GM12878 (cell line): ENCODE measurements at places on chromosomes 4 and X.

DNA sequence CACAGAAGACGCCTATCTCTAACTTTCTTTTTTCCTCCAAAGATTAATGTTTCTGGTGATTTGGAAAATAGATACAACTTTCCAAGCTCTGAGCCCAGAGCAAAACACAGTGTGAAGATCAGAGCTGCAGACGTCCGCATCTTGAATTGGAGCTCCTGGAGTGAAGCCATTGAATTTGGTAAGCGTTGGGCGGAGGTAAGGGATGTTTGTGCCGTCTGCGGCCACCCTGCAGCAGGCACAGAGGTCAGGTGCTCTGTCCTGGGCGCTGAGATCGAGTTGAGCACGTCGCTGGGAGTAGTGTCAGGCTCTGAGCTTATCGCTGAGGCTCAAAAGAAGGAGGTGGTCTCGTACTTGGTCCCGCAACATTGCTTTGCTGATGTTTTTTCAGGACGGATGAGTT, 31.8 kb downstream of the CSF2RA start:
- DNase-seq, result no peak
- no peak overlapping the region for H3K4me3 ChIP-seq
- H3K4me1 ChIP-seq, result no peaks in the 10 kb centered on the region

- no peaks in the 10 kb centered on the region for H3K27me3 ChIP-seq
- DNase-seq, result no peak
- no peaks in the 10 kb centered on the region for H3K4me1 ChIP-seq
- H3K4me3 ChIP-seq, result no peak overlapping the region
- H3K27ac ChIP-seq, result no peak overlapping the region
Measured at GRCh38 chr4:76429636-76430035, 5.4 kb upstream of the SHROOM3 start.

- H3K27ac ChIP-seq, result no peak overlapping the region
- H3K27me3 ChIP-seq, result no peaks in the 10 kb centered on the region
- no peak for DNase-seq
- H3K36me3 ChIP-seq, result no peaks in the 10 kb centered on the region
- no peaks in the 10 kb centered on the region for H3K4me1 ChIP-seq
Measured at GRCh38 chrX:31658360-31658759, 586.5 kb upstream of the FTHL17 start.

GRCh38 chr4:184447664-184448063, 26.7 kb downstream of the IRF2 start:
- H3K4me3 ChIP-seq, result no peak overlapping the region
- no peak for DNase-seq
- peaks cover 50% of the 10 kb centered on the region for H3K4me1 ChIP-seq

- peaks cover 7% of the 10 kb centered on the region; the same call in 1 of the 2 replicates for H3K36me3 ChIP-seq
- H3K27me3 ChIP-seq, result no peaks in the 10 kb centered on the region
- no peak for DNase-seq
Measured at GRCh38 chr4:40887764-40888131, 138.0 kb downstream of the NSUN7 start.

DNA sequence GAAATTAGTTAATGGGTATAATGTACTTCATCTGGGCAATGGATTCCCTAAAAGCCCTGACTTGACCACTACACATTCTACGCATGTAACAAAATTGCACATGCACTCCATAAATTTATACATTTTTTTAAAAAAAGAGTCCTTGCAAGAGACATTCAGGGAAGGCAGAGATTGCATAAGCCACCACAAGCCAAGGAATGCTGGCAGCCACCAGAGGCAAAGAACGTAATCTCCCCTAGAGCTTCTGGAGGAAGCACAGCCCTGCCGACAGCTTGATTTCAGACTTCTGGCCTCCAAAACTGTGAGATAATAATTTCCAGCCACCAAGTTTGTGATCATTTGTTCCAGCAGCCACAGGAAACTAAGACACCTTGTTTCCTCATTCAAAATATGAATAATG, 185.6 kb upstream of the GALNT7 start:
- no peak overlapping the region for H3K27ac ChIP-seq
- DNase-seq, result no peak
- H3K4me1 ChIP-seq, result no peaks in the 10 kb centered on the region
- no peak overlapping the region for H3K4me3 ChIP-seq

GRCh38 chr4:2383760-2384159, 34.7 kb downstream of the ZFYVE28 start:
- H3K4me3 ChIP-seq, result no peak overlapping the region
- H3K4me1 ChIP-seq, result no peaks in the 10 kb centered on the region
- no peak overlapping the region for H3K27ac ChIP-seq

DNA sequence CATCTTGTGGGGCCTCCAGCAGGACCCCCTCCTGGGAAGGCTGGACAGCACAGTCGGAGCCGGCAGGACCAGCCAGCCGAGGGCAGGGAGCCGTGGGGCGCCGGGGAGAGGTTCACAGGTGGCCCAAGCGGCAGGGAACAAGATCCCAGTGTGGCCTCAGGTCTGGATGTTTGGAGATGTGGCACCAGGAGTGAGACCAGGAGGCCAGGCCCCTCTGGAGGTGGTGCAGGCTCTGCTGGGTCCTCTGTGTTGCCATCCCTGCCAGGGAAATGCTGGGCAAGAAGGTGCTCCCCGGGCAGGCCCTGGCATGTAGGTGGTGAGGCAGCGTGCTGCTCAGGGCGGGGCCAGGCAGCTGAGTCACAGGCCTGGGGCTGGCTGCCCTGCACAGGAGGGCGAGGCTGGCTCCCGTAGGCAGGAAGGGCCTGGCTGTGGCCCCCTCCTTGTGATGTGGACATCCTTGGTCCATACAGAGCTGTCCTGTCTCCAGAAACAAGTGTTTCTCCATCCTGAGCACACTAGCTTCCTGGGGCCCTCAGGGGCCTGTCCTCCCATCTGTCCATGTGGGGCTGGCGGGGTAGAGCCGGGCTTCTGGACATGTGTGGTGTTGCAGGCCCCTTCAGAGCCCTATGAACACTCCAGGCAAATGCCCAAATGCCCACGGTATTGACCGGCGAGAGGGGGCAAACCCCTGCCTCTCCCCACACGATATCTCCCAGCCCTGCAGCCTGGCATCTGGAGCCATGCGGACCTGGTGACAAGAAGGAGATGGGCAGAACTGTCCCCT, 4.8 kb upstream of the HGFAC start:
- no peaks in the 10 kb centered on the region for H3K36me3 ChIP-seq
- no peaks in the 10 kb centered on the region for H3K4me1 ChIP-seq
- H3K27ac ChIP-seq, result no peak overlapping the region
- H3K4me3 ChIP-seq, result no peak overlapping the region
